ENCODE measurements at places on chromosomes 6 and 20. TPM values are rescaled to one million over a fixed set of nuclear protein-coding genes. Genes with fewer than 3 reads are reported as not detected.

DNA sequence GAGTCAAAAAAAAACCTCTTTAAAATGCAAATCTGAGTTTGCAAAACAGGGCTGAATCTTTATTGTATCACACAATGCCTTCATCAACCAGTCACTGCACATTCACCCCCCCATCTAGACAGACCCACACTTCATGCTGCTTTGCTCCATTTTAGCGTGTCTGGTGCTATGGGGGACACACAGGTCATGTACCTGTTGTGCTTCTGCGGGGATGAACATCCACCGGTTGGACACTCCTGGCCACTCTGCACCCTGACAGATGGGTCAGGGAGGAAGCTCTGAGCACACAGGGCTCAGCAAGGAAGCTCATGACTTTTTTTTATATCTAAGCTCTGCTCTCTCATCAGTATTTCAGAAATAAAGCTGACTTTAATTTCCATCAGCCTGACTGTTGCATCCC lies 136.3 kb downstream of the PRND start:
- H3K36me3 ChIP-seq, result peaks cover 19% of the 10 kb centered on the region
- H3K27ac ChIP-seq, result no peak overlapping the region
- H3K27me3 ChIP-seq, result no peaks in the 10 kb centered on the region
- DNase-seq, result no peak
- no peak overlapping the region for H3K4me3 ChIP-seq

DNA sequence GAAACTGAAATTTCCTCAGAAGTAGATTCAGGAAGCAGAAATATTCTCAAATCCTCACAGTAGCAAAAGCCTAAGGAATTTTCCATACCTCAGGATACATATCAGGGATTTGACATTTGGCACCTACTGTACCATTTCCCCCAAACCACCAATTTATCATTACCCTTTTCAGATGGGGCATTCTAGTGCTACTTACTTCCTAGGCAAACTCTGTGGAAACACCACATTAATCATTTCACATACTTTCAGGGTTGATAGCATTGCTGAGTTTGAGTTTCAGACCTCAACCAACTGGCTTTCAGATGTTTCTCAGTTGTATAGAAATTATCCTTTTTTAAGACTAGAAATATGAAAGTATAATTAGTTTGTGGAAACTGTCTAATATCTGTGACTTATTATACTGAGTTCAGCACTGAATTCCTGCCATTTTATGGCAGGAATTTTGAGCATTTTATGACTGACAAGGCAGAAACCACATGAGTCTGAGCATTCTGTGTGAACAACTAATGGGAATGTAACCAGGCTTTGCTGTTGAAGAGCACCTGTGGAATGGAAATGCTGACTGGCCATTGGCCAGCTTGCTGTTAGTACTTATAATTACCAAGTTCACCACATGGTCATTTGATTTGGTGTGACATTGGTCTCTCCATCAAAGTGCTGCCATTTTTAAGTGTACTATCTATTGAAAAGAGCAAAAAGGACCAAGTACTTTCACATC lies 35.1 kb upstream of the IRAK1BP1 start:
- H3K36me3 ChIP-seq, result no peaks in the 10 kb centered on the region
- no peaks in the 10 kb centered on the region for H3K27me3 ChIP-seq
- no peak overlapping the region for H3K4me3 ChIP-seq

ADGRF5 gene
- total RNA-seq, result 0.54 TPM

DNA sequence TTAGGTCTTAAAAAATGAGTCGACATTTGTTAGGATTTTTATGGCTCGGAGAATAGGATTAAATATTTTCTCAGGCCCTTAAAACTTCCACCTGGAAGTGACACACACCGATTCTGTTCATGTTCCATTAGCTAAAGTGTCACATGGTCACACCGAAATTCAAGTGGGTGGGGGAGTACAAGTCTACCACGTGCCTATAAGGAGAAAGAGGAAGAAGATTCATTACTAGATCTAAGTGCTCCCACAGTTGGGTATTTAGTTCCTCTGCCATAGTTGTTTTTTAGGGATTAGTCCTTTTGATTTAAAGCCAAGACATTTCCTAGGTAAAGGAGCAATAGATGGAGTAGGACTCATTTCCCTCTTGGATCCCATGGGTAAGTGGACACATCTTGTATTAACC lies 4.9 kb upstream of the TOX2 start:
- H3K4me1 ChIP-seq, result no peaks in the 10 kb centered on the region
- no peak for DNase-seq
- H3K27ac ChIP-seq, result no peak overlapping the region
- H3K36me3 ChIP-seq, result no peaks in the 10 kb centered on the region
- H3K4me3 ChIP-seq, result no peak overlapping the region

DNA sequence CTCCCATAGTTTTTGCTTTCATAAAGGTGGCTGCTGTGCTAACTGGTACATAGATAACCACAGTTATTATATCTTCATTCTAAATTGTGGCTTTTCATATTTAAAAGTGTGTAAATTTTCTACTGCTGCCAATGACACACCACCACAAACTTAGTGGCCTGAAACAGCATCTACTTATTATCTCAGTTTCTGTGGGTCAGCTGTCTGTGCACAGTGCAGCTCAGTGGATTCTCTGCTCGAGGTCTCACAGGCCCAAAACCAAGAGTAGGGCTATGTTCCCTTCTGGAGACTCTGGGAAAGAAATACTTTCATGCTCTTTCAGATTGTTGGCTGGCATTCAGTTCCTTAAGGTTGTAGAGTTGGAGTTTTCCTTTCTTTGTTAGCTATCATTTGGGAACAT lies 90.1 kb downstream of the LMBRD1 start:
- H3K4me1 ChIP-seq, result no peaks in the 10 kb centered on the region
- no peak overlapping the region for H3K27ac ChIP-seq
- H3K4me3 ChIP-seq, result no peak overlapping the region
- no peaks in the 10 kb centered on the region for H3K36me3 ChIP-seq
- no peak for DNase-seq
- H3K27me3 ChIP-seq, result no peaks in the 10 kb centered on the region

SLC4A11 gene
- total RNA-seq, result 3.9 TPM

- no peaks in the 10 kb centered on the region for H3K27me3 ChIP-seq
- peaks cover 6% of the 10 kb centered on the region for H3K36me3 ChIP-seq
- no peak overlapping the region for H3K4me3 ChIP-seq
- H3K27ac ChIP-seq, result peak overlapping the region; percentile 83
These were observed 8.5 kb downstream of the TRAM2 start for GRCh38 chr6:52568320-52568719.

HLA-F gene
- 7.4 TPM for total RNA-seq

GRCh38 chr6:159038914-159039884 lies 5.6 kb downstream of the TAGAP start:
- peak; percentile 29 for DNase-seq
- no peak overlapping the region for H3K27ac ChIP-seq

- H3K27me3 ChIP-seq, result no peaks in the 10 kb centered on the region
- DNase-seq, result no peak
- H3K4me3 ChIP-seq, result no peak overlapping the region
- H3K4me1 ChIP-seq, result peaks cover 3% of the 10 kb centered on the region
- H3K27ac ChIP-seq, result no peak overlapping the region
- H3K36me3 ChIP-seq, result no peaks in the 10 kb centered on the region
These were observed 4.6 kb downstream of the SGK2 start for GRCh38 chr20:43563429-43563828.

GRCh38 chr6:74925683-74926082 lies 280.2 kb downstream of the COL12A1 start:
- H3K27ac ChIP-seq, result no peak overlapping the region
- H3K4me3 ChIP-seq, result no peak overlapping the region
- DNase-seq, result no peak
- H3K4me1 ChIP-seq, result peaks cover 1% of the 10 kb centered on the region
- no peaks in the 10 kb centered on the region for H3K36me3 ChIP-seq

Data from astrocyte (in vitro differentiated cells and primary cell).